ENCODE measurements at places on chromosomes 3 and 15.

- no peak for DNase-seq
Measured at GRCh38 chr3:126510308-126510910, 7.2 kb downstream of the UROC1 start.

GRCh38 chr3:18376682-18377081 lies 48.5 kb downstream of the SATB1 start:
- DNase-seq: no peak

- no peak for DNase-seq
Measured at GRCh38 chr3:80263260-80263659, 495.5 kb upstream of the ROBO1 start.

DNA sequence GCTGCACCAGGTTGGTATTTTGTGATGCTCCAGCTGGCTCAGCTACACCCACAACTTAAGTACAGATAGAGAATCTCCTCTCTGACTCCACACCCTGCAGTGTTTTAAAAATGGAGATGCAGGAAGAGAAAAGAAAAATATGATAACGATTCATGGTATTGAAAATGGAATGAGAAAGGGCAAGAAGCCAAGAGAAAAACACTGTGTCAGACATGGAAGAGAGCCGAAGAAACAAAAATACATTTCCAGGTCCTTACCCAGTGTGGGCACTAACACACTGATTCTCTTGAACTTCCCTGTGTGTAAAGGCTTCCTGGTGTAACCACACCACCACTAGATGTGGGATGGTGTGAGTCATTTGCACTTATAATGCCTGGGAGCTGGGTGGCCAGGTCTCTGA lies 93.1 kb downstream of the GMPS start:
- no peak for DNase-seq

DNA sequence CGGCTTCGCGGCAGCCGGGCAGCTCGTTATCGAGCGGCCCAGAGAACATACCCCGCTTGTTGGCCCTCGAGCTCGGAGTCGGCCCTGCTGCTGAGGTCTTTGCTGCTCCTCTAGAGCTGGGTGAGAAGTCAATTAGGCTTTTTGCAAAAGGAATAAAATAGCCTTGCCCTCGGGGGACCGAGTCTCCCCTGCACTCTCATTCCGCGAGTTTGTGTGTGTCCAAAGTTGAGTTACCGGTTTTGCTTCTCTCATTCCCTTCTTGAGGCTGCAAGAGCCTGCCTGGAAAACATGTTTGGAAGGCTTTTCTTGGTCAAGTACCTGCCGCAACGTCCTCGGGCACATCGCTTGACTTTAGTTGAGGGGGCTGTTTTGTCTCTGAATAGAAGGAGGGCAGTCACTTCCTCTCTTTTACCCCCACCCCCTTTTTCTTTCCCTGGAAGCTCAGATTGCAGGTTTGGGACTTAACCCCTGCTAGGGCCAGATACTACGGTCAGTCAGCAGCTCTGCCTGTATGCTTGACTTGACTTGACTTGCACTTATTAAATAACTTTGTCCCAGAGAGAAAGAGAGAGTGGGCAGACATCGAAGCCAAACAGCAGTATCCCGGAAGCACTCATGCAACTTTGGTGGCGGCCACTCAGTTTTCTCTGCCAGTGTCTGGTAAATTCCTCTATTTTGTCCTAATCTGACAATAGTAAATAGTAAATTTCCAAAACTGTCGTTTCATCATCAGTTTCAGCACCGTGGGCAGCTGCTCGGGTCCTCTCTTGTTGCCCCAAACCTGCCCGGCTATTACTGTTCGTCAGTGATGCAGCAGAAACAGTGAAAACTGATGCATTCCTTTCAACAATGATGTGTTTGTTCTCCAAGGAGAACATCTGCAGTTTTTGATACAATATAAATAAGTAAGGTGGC lies 609 bp downstream of the RNF13 start:
- DNase-seq: no peak

DNA sequence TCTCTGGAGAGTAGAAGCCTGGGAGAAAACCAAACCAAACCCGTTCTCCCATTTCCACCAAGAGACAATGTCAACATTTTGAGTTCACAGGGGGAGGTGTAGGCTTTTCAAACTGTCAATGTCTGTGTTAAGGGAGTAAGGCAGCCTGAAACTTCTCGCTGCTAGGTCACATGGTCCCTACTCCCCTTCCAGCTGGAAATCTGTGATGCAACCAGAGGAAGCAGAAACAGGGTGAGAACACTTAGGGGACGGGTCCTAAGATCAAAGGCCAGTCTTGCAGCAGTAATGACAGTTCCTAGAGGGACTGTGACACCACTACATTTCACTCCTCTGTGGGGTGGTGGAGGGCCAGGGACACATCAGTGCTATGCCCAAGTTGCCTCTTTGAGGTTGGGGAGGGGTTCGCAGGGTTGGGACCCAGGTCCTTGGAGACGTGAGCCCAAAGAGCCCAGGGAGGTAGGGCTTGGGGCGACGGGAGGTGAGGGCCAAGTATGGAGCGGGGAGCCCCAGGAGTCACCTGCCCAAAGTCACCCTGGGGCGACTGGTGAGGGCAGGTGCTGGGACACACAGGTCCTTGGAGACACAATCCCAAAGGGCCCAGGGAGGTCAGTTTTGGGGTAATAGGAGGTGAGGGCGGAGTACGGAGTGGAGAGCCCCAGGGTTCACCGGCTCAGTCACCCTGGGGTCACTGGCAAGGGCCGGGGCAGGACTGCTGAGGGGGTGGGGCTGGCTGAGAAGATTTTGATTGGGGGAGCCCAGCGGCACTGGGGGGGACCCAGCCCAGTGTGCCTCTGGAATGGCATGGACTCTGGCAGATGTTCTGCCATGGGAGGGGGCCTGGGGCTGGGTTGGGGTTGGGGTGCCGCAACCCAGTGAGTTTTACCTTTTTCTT lies 582 bp downstream of the GOLGA6L2 start:
- no peak for DNase-seq

DNA sequence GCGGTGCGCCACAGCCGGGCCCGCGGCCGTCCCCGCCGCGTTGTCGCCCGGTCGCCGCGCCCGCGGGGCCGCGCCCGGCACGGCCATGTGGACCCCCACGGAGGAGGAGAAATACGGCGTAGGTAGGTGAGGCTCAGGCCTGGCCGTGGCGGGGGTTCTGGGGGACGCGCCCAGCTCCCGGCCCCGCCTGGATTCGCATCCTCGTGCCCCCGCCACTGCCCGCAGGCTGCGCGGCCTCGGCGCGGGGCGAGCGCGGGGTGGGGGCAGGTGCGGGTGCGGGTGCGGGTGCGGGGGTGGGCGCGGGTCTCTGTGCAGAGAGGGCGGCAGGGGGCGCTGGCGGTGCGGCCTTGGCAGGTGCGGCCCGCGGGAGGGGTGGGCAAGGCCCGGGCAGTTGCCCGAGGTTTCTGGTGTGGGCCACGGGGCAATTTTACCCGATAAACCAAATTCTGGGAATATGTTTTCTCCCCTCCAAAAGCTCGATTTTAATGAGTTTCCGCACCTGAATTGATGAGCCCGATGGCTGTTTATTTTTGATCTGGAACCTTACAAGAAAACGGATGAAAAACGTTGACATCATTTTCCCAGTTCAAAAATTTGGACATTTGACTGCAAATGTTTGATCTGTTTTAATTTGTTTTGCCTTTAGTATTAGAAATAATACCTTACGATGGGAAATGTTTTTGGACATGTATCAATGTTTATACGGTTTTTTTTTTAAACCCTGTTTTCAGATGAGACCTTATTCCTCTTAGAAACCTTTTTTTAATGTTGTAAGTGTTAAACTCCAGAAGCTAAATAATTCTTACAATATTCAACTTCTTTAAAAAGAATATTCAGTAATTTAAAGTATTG lies 678 bp downstream of the DOCK3 start:
- no peak for DNase-seq

DNA sequence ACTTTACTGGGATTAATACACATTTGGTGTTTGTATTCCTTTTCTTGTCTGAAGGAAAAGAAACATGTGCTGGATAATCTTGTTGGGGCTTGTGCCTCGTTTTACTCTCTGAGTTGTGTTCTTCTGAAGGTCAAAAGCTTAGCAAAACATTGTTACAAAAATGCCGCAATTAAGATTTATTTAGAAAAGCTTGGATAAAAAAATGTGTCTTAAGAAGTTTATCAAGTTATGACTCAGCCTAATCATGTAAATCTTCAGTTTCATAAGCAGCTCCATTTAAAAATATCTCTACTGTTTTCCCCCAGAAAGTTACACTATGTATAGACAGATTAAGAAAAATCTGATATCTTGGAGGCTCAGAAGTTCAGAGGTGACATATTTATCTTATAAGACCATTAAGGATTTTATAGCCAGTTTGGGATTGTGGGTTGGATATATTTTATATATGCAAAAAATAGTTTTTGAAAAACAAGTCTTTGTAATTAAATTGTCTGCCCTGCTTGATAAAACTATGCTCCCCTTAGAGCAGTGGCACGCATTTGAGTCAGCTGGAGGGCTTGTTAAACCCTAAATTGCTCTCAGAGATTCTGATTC lies 56.5 kb downstream of the CLDN11 start:
- peak; percentile 28 for DNase-seq

DNA sequence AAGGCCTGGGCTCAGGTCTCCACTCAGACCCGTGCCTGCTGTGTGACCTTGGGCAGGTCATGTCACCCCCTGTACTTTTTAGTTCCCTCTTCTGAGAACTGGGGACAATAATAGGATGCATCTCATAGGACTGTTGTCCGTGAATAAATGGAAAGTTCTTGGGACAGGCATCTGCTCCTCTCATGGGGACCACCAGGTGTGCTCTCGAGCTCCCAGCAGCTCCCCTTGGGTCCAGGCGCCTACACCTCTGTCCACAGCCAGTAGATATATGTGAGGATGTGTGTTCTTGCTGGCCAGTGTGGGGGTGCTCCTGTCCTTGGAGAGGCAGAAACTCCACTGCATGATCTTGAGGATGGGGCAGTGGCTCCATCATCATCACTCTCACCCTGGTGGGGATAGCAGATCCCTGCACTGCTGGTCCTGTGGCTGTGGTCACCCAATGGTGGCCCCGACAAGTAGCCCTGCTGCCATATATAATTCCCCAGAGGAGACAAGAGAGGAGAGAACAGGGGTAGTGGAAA lies 257.6 kb upstream of the TLE3 start:
- DNase-seq: no peak

DNA sequence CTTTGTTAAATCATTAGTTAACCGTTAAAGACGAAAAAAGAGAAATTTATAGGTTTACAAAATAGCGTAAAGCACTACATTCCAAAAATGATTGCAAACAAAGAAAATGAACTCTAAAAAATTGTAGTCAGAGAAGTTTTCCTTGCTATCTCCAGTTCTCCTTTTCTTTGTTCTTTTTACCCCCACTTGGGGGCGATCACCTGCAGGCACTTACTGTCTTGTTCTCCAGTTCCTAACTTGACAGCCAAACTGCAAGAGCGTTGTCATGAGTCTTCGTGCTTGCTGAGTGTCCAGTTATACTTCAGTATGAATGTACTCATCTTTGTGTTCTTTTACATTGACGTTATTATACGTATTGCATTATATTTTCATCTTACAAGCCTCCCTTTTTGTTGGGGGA lies 54.5 kb downstream of the CHD2 start:
- DNase-seq: no peak

- DNase-seq: no peak
Measured at GRCh38 chr15:70286113-70286806, 188.5 kb upstream of the TLE3 start.

DNA sequence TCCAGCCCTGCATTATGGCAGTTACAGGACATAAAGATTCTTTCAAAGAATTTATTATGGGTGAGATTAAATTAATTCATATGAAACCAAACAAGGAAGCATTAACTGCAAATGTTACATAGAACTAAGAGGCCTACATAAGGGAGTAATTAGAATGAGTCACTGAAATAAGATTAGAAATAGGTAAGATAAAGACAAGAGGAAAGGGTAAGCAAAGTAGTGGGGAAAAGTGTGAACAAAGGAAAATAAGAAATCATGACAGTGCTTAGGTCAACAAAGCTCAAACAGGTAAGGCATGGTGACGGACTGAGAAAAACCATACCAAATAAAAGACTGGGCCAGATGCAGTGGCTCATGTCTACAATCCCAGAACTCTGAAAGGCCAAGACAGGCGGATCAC lies 74.3 kb downstream of the SETD2 start:
- DNase-seq: no peak

- no peak for DNase-seq
Measured at GRCh38 chr3:168248383-168249204, 152.9 kb upstream of the GOLIM4 start.

DNA sequence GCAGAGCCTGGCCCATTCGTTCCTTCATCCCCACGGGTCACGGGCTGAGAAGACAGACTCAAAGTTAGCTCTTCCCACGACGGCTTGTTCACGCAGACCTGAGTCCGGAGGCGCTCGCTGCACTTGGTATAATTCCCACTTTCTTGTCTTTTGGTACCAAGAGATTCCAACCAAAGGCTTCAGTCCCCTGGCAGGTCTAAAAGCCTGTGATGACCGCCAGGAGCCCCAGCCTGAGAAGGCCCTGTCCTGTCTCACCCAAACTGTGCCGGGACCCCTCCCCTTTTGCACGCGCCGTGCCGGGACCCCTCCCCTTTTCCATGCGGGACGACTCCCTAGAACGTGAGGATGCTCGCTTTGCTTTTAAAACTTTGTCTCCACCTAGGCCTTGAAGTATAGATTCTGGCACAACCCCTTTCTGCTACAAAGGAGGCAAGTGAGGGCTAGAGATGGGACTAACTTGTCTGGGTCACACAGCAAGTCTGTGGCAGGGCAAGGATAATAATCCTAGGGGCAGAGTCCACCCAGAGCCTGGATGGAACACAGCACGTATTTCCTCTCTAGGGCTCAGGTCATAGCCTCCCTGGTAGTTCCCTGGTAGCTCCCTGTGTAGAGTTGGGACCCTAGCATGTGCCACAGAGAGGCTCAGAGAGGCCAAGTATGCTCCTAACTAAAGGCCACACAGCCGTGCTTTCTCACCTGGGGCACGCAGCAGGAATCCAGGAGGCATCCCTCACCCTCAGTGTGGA lies 211.3 kb downstream of the XXYLT1 start:
- DNase-seq: no peak

DNA sequence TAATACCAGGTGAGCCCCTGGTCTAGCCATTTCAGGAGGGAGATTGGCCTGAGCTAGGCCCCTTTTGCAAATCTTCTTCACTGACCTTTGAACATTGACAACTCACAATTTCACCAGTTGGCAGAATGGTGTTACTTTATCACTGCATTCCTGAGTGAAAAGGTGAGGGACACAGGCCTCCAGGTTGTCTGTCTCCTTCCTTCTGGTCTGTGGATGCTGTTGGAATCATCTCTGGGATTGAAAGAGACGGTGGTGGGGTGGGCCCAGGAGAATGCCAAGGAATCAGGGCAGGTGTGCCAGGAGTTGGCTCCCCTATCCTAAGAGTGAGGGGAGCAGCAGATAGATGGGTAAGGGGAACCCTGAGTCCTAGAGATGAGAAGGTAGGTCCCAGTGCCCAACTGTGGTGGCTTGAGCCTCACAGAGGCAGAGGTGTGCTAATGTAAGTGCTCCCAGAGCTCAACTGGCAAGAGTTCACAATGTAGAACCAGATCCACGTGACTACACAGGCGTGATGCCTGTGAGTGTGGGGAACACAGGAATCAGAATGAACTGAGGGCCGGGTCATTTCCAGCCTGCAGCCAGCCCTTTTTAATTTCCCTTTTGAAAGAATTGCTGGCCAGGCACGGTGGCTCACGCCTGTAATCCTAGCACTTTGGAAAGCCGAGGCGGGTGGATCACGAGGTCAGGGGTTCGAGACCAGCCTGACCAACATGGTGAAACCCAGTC lies 11.2 kb downstream of the C3orf62 start:
- no peak for DNase-seq

GRCh38 chr15:52362497-52362896 lies 66.9 kb upstream of the MYO5C start:
- DNase-seq: peak; percentile 40
